ENCODE measurements at places on chromosomes 7 and 10. TPM values are rescaled to one million over a fixed set of nuclear protein-coding genes. Genes with fewer than 3 reads are reported as not detected.

- no peaks in the 10 kb centered on the region for H3K4me1 ChIP-seq
- H3K27ac ChIP-seq, result no peak overlapping the region
- H3K4me3 ChIP-seq, result no peak overlapping the region
- no peak for DNase-seq
- no peaks in the 10 kb centered on the region for H3K27me3 ChIP-seq
These were observed 92.6 kb downstream of the HPSE2 start for GRCh38 chr10:99143011-99143410.

DNA sequence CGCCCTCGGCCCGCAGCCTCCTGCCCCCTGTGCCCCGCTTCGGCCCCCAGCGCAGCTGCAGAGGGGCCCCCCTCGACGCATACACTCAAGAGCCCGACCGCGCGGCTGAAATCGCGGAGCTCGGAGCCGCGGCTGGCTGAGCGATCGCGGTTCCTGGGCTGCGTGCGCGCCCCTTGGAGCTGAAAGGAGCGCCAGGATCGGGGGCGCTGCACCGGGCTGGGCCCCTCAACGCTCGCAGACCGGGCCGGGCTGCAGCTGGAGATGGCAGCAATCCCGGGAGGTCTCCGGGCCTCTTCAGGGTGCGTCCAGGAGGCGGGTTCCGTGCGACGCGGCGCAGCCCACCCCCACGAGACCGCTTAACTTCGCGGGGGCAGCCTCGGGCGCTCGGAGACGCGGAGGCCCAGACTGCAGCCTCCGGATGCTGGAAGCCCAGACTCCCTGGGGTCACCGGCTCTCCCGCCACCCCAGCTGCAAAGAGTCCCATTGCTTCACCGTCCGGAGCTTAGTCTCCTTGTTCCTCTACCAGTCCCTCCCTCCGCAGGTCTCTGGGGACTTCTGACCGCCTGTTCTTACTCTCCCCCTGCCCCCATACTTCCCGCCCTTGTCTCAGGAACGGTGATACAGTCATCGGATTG is 73.0 kb upstream of the LRRC4 start:
- H3K4me1 ChIP-seq, result peaks cover 22% of the 10 kb centered on the region
- no peaks in the 10 kb centered on the region for H3K36me3 ChIP-seq
- H3K27me3 ChIP-seq, result peaks cover 7% of the 10 kb centered on the region

- no peak overlapping the region for H3K4me3 ChIP-seq
- H3K27ac ChIP-seq, result no peak overlapping the region
- H3K27me3 ChIP-seq, result no peaks in the 10 kb centered on the region
These were observed 148.8 kb upstream of the AGK start for GRCh38 chr7:141402277-141402996.

- H3K4me3 ChIP-seq, result no peak overlapping the region
- no peak for DNase-seq
- H3K27me3 ChIP-seq, result no peaks in the 10 kb centered on the region
These were observed 91.0 kb upstream of the PDCD4 start for GRCh38 chr10:110780704-110781103.

DNA sequence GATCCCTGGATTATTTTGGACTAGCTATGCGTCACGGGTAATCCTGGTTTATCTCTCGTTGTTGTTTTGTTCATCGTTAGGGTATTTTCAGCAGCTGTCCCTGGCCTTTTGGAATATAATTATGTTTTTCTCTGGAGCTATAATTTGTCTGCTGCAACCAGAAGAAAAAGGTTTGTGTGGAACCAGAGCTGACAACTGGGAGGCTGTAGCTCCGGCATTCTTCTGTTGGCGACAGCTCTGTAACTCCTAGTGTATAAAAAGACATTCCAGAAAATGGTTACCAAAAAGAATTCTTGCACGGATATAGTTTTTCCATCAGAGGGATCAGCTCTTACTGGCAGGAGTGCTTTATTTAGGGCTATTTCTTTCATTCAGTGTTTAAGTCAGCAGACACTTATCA is 130.9 kb upstream of the PRR15 start:
- H3K36me3 ChIP-seq, result no peaks in the 10 kb centered on the region
- no peaks in the 10 kb centered on the region for H3K27me3 ChIP-seq
- no peak overlapping the region for H3K27ac ChIP-seq

Gene TMEM229A
- 5.5 TPM for polyA plus RNA-seq

Gene HOGA1
- polyA plus RNA-seq, result 2.6 TPM

Gene CAMK2B
- polyA plus RNA-seq, result 145 TPM

Gene PRLHR
- 0.53 TPM for polyA plus RNA-seq

Gene FAS
- 5.1 TPM for polyA plus RNA-seq

All from spinal cord (tissue), 10 donors.